ENCODE measurements at places on chromosomes 16 and 17. TPM values are rescaled to one million over a fixed set of nuclear protein-coding genes. Genes with fewer than 3 reads are reported as not detected.

Gene CES5A
- not detected for total RNA-seq

Gene CCL2
- 0.76 TPM for total RNA-seq

Gene SLC13A2
- not detected for total RNA-seq

DNA sequence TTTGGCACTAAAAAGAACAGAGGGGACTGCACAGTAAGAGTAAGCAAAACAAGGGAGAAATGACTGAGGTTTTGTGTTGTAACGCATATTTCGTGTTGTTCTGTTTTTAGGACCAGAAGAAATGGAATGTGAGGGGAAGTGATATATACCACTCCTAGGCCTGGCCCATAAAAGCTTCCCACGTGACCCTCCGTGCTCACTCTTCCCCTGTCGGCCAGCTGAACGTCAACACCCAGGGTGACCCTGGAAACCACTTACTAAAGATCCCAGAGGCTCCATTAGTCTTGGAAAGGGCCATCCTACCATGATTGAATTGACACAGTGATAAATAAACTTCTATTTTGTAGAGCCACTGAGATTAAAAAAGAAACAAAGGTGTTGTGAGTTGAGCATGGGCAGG lies 79.8 kb downstream of the HELZ start:
- no peak for DNase-seq
- H3K4me1 ChIP-seq: no peaks in the 10 kb centered on the region
- no peaks in the 10 kb centered on the region for H3K27me3 ChIP-seq

GRCh38 chr17:28204751-28205150 lies 114.2 kb upstream of the TMEM97 start:
- no peak overlapping the region for H3K4me3 ChIP-seq
- no peaks in the 10 kb centered on the region for H3K4me1 ChIP-seq
- DNase-seq: no peak
- H3K27me3 ChIP-seq: no peaks in the 10 kb centered on the region
- no peak overlapping the region for H3K27ac ChIP-seq

GRCh38 chr17:67995570-67996263 lies 552 bp downstream of the C17orf58 start:
- H3K27me3 ChIP-seq: peaks cover 23% of the 10 kb centered on the region
- H3K36me3 ChIP-seq: no peaks in the 10 kb centered on the region
- DNase-seq: peak; percentile 15
- H3K4me1 ChIP-seq: peaks cover 34% of the 10 kb centered on the region
- H3K27ac ChIP-seq: no peak overlapping the region

DNA sequence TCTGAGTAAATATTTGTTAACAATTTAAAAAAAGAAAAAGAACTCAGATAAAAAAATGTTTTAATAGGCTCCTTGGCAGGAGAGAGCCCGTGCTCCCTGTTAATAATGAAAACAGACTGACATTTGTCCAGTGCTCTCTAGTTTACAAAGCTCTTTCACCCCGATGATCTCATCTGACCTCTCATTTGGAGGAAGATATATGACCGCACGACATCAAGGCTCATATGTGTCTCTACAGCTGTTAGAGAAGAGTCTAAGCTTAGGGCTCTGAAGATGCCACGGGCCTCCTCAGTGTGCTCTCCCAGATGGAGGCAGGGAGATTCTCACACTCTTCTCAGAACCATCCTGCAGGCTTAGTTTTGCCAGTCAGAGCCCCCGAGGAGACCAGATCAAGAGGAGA lies 280.8 kb upstream of the IRX5 start:
- no peaks in the 10 kb centered on the region for H3K27me3 ChIP-seq
- H3K27ac ChIP-seq: no peak overlapping the region
- no peak overlapping the region for H3K4me3 ChIP-seq
- no peaks in the 10 kb centered on the region for H3K36me3 ChIP-seq

DNA sequence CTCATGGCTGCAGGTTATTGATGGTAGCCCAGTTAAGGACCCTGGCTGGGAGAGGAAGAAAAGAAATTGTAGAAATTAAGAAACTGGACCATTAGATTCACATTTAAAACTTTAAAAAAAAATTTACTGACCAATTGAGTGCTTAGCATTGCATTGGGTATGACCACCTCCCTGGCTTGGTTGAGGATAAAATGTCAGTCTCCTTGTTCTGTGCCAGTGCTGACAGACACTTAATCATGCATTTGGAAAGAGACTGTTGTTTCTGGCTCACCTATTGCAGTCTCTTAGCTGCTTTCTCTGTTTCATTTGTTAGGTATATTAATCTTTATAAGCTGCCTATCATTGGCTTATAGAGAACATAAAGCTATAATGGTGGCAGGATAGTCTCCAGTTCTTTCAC lies 1.7 kb downstream of the MYH1 start:
- H3K36me3 ChIP-seq: no peaks in the 10 kb centered on the region
- H3K4me3 ChIP-seq: no peak overlapping the region
- no peak for DNase-seq
- no peaks in the 10 kb centered on the region for H3K27me3 ChIP-seq
- H3K4me1 ChIP-seq: no peaks in the 10 kb centered on the region

DNA sequence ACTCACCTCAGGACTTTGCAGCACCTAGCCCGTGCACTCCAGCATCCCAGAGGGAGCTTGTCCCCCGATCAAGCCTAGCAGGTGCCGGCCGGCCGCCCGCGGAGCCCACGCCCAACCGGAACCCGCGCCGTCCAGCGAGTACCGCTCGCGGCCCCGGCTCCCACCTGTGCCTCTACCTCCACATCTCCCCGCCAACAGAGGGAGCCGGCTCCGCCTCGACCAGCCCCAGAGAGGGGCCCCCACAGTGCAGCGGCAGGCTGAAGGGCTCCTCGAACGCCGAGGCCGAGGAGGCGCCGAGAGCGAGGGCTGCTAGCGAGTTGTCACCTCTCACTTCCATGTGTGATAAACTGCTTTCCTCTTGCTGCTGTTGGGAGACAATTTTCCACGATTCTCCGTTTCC lies 41.1 kb upstream of the DHRS7B start:
- no peak for DNase-seq
- peaks cover 9% of the 10 kb centered on the region for H3K27me3 ChIP-seq
- no peaks in the 10 kb centered on the region for H3K4me1 ChIP-seq
- H3K4me3 ChIP-seq: no peak overlapping the region
- no peak overlapping the region for H3K27ac ChIP-seq

GRCh38 chr17:45789874-45790273 lies 5.8 kb downstream of the CRHR1 start:
- peaks cover 6% of the 10 kb centered on the region for H3K4me1 ChIP-seq
- H3K4me3 ChIP-seq: no peak overlapping the region
- no peaks in the 10 kb centered on the region for H3K36me3 ChIP-seq
- no peak for DNase-seq
- no peak overlapping the region for H3K27ac ChIP-seq
- H3K27me3 ChIP-seq: peaks cover 7% of the 10 kb centered on the region

DNA sequence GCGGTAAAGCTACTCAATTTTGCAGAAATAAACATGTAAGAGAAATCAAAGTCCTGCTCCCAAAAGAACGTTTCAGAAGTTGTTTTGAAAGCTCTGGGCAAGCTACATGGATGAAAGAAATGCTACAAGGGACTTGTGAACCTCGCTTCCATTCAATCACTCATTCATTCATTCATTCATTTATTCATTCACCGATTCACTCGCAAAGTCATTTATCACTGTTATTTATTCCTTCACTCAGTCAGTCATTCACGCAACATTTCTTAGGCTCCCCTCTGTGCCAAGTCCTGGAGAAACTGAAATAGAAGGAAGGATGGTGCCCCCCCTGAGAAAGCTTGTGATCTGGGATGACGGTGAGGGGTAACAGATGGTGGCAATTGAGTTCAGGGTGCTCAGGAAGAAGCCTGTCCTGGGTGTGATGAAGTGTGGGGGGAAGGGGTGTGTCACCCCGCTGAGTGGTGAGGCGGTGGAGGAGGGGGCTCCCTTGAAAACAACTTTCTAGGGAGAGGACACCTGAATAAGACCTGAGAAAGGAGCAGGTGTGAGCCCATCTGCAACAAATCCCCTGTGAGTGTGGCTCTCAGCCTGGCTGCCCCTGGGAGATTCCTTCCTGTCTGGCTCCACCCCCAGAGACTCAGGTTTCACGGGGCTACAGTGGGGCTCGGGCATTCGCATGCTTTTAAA lies 36.3 kb upstream of the PRSS54 start:
- DNase-seq: no peak
- no peak overlapping the region for H3K27ac ChIP-seq
- no peaks in the 10 kb centered on the region for H3K27me3 ChIP-seq

- H3K27me3 ChIP-seq: no peaks in the 10 kb centered on the region
- no peak overlapping the region for H3K4me3 ChIP-seq
- no peak for DNase-seq
- peak overlapping the region; percentile 97 for H3K27ac ChIP-seq
These were observed 128.8 kb downstream of the MGAT5B start for GRCh38 chr17:76996741-76997694.

DNA sequence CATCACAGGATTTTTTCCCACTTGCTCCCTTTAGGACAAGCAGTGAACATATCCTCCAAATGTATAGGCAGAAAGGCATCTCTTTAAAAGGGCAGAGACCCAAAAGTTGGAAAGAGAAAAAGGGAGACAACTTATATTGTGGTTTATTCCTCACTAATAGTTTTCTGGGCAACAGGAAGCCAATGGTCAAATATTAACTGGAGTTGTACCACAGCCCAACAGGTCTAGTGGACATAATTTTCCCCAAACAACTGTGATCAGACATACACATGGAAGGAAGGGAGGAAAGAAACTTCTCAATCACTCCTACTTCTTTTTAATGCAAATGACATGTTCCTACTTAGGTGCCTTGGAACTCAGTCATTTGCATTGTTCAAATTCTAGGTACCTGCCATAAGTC lies 78.4 kb downstream of the SOX9 start:
- H3K4me3 ChIP-seq: no peak overlapping the region
- no peaks in the 10 kb centered on the region for H3K4me1 ChIP-seq
- H3K36me3 ChIP-seq: no peaks in the 10 kb centered on the region
- H3K27me3 ChIP-seq: no peaks in the 10 kb centered on the region

All from T-cell (primary cell).